ENCODE measurements at places on chromosomes 4 and X.

DNA sequence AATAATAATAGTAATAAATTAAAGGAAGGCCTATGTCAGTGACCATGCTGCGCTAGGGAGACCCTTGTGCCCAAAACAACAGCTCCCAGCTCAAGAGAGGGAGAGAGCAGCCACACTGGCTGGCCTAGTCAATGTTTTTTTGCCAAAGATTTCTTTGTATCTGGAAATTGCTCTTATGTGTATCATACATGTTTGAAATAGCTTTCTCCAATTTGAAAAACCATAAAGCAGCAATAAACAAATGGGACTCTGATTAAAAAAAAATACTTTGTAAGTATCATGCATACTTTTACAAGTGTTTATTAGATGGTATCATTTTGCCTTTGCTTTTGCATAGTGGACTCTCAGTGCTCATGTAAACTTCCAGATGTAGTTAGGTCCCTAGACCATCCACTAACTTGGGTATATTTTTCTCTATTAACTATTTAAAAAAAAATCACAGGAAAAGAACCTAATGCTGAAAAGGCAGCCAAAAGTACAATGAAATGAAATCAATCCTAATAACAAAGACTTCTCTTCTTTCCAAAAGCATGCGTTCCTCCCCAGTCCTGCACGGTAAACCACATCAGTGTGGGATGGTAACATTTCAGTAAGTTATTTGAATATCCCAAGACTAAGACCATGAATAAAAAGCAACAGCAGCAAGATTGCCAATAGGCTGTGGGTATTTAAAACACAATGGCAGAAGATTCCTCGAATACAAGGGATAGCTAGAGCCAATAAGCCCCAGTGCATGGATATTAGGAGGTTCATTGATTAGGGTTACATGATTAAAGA, 117.6 kb downstream of the PALLD start:
- DNase-seq = no peak

GRCh38 chrX:95953564-95953963, 731.1 kb upstream of the DIAPH2 start:
- DNase-seq = no peak

- DNase-seq = no peak
Observed at GRCh38 chr4:152161676-152162330, 374.1 kb downstream of the FBXW7 start.

DNA sequence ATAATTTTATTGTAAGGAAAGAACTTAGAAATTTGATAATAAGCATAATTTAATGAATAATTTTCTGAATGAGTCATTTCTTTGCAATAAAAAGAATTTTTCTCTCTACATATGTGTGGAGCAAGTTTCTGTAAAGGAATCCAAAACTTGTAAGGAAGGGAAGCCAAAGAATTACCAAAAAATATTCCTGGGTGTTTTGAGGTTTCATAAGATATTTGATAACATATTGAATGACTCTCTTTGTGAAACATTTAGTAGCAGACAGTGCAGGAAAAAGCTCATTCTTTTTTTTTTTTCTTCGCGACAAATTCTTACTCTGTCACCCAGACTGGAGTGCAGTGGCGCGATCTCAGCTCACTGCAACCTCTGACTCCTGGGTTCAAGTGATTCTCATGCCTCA, 469.0 kb upstream of the MAGEB2 start:
- DNase-seq = no peak

DNA sequence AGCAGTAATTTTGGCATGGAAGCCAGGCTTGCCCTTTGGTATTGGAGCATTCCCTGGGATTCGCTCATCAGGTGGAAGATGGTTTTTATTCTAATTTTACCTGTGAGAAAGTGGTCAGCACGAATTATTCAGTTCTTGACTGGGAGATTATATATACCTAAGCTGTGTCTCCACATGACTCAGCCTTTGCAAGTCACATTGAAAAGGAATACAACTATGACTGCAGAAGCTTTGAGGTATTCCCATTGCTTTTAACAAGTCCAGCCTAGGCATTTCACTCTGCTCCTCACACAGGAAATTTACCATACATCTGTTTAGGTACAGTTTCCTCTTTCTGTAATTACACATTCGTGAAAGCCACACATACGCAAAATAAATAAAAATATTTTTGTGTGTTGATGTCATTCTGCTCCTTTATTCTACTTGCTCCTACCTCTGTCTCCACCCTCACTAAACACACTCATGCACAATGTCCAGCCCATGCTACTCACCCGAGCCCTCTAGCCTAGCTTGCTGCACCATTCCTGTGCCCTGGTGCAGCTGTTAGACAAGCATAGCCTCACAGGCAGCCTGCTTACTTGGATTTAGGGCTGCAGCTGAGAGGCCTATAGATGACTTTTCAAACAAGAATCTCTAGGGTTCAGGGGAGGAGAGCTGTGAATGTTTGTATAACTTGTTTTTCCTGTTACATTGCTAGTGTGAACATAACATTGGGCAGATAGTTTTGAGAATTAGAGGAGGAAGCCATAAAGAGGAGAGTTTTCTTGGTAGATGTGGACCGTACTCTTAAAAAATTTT, 504.4 kb upstream of the FAT1 start:
- no peak for DNase-seq

GRCh38 chr4:11843340-11843739, 414.6 kb upstream of the HS3ST1 start:
- DNase-seq = no peak

GRCh38 chr4:157978680-157979361, 194.0 kb downstream of the GASK1B start:
- no peak for DNase-seq

- DNase-seq = no peak
Observed at GRCh38 chrX:11867610-11868345, 109.7 kb downstream of the MSL3 start.

DNA sequence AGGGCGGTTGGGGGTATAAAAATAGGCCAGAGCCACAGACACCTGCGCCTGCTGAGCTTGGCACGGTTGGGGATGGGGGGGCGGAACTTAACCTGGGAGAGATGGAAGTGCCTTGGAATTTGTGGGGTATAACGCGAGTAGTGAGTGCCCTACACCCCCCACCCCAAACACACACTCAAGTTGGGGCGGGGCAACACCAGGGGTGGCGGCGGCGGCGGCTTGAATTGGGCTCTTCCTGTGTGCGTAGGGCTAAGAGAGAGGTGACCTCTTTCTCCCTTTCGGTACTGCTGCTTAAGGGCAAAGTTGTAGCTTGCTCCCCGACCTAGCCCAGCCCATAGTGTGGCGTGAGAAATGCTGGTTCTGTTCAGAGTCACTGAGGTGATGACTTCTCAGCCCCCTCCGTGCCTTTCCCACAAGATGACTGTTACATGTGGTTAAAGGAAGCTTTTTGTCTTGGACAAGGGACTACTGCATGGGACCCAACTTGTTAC, 839 bp downstream of the STK26 start:
- peak; percentile 13 for DNase-seq

DNA sequence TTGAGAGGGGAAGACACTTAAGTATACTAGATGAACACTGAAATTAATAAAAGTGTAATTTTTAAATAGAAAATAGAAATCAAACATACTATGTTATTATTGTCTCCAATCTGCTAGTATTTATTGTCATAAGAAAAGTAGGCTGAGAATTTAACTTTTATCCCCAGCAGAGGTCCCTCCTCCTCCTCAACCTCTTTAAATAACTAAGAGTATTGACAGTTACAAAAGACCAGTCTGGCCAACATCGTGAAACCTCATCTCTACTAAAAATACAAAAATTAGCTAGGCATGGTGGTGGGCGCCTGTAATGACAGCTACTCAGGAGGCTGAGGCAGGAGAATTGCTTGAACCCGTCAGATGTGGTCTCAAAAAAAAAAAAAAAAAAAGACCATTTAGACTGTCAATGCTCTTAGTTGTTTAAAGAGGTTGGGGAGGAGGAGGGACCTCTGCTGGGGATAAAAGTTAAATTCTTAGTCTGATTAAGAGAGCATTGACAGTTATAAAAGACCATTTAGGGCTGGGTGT, 4.2 kb downstream of the SLC30A9 start:
- no peak for DNase-seq

GRCh38 chrX:1263600-1263999, 5.0 kb upstream of the CSF2RA start:
- no peak for DNase-seq

DNA sequence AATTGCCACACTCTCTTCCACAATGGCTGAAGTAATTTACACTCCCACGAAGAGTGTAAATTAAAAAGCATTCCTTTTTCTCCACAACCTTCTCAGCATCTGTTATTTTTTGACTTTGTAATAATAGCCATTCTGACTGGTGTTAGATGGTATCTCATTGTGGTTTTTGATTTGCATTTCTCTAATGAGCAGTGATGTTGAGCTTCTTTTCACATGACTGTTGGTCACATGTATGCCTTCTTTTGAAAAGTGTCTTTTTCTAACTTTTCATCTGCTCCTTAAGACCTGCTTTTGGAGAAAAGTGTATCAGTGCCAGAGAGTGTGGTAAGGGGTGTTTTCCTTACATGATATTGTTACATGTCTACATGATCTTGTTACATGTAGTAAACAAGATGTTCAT, 25.7 kb downstream of the GUCY1A1 start:
- DNase-seq = no peak

- no peak for DNase-seq
Observed at GRCh38 chr4:26782830-26783202, 77.8 kb upstream of the STIM2 start.

DNA sequence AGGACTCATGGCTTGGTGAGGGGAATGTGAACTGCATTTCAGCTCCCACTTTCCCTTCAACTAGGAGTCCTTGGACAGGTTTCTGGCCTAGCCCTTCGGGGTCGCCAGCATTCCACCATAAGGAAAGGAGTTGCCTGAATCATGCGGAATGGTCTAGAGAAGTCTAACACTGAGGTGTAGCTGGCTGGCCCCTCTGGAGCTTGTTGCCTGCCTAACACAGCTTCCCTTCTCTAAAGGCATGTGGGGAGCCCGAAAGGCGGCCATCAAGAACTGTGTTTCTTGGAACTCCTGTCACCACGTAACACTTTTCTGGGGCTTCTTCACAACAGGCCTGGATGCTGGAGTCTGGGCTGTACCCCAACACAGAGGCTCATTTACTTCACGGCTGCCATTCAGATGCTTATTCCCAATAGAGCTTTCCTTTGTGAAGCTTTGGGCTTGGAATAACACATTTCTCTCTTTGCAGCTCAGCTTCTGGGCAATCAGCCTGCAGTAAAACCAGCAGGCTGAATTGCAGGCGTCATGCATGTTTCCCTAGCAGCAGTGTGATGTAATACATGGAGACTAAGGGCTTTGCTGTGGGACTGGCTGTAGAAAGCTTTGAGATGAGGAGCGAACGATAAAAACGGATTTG, 5.4 kb downstream of the GABRQ start:
- DNase-seq = no peak

DNA sequence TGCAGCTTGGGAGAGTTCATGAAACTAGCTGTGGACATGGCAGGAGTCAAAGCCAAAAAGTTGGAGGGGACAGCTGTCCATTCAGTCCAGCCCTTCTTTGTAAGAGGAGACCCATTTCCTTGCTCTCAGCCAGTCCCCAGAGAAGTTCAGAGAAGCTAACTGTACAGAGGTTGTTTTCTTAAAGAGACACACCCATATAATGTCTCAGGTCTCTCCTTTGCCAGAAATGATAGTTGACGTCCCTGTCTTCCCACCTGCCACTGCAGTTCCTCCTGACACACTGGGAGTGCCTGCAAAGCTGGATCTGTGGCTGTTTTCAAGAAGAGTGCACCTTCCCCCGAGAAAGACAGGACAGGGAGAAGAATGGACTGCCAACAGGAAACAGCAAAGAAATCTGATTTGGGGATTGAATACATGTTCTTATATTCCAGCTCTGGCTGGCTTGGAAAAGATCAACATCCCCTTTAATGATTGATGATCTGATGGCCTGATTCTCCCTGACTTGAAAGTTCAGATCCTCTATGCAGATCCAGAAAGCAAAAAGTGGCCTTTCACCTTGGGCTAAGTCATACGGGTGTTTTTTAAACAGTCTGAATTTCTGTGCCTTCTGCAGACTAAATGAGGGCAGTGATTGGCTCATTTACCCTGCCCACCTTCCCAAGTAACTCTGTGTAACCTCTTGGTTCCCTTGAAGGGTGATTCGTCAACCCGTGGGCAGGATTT, 87.2 kb downstream of the MAOA start:
- DNase-seq = no peak

DNA sequence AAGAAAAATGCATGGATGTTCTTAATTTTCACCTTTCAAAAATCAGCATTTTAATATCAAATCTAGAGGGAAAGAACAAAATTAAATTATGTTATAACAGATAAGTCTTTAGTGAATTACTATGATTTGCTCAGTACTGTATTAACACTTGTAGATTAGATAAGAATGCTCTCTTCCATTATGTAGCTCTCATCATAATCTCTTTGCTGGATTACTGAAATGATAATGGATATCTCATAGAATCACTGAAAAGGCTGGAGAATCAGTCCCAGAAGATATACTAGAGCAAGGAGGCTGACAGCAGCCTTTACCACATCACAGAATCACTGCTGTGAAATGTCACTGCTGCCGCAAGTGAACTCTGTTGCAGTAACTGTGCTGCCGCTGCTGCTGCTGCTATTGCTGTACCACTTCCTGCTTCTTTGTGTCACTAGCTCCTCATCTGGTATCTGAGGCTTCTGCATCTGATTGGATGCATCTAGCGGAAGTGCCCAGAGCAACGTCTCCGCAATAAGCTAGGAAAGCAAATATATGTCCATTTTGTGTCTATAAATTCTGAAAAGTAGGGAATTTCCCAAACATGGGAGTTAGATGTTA, 738.2 kb downstream of the ADGRL3 start:
- DNase-seq = no peak

DNA sequence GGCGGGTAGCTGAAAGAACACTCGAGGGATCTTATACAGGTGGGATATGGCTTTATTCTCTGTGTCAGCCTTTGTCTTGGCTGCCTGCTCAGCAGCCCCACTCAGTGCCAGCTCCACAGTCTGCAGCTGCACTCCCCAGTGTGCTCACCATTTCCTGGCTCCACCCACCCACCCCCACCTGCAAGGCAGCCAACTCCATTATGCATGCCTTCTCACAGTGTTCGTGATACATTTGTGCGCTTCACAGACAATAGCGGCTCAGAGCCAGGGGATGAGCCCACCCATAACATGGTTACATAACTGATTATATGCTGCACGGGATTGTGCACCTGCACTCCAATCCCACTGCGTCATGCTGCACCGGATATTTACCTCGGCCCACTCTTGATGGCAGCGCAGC, 8.8 kb upstream of the TMEM128 start:
- no peak for DNase-seq

DNA sequence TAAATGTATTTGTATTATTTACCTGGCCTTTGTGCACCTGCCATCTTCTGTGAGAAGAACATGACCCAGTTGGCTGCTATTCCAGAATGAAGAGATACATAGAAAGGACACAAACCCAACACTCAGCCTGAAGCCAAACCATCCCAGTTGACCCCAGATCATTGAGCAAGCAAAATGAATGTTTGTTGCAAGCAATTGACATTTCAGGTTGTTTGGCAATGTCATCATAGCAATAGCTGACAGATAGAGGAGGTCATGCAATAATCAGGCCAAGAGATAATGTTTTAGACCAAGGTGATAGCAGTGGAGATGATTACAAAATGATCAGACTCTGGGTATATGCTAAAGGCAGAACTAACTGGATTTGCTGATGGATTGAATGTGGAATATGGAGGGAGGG, 71.2 kb upstream of the TMEM164 start:
- DNase-seq = no peak

- no peak for DNase-seq
Observed at GRCh38 chr4:123017078-123017477, 94.7 kb upstream of the NUDT6 start.

GRCh38 chr4:174553031-174553430, 30.7 kb upstream of the HPGD start:
- DNase-seq = no peak
